ENCODE measurements at places on chromosomes 1 and 21.

DNA sequence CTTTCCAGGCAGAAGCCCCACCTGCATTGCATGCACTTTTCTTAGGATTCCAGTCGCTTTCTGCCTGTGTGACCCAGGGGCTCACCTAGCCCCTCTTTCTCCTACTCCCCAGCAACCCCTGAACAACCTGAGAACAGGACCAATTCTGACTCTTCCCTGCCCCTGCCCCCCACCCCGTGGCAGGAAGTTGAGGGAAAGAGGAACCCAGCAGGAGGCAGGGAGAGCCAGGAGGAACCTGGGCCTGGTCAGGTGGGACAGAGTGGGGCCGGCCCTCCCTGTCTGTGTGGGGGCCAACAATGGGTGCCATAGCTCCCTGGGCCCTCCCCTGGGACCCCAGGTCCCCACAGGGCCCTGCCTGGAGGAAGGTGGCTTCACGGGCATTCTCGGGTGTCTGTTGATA is 6.1 kb downstream of the BMP8A start:
- DNase-seq: no peak

- DNase-seq: no peak
Observed at GRCh38 chr1:51671527-51672325, 54.8 kb downstream of the OSBPL9 start.

DNA sequence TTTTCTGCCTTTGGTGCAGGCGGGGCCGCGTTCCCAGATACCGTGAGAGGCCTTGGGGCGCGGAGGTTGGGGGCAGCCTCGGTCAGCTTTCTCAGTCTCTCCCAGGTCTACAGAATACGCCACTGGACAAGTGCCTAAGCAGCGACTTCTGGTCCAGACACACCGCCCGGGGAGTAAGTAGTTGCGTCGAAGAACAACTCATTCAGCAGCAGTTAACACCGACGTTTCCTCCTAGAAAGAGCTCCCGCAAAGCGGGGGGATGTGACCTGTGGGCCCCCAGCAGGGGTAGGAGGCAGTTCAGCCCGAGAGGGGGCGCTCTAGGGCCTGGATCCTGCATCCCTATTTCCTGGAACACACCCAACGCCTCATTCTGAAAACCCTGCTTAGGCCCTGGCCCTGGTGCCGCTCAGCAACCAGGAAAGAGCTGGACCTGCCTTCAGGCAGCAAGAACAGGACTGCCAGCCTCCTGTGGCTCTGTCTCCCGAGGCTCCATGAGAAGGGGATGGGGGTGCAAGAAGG is 6.5 kb upstream of the BARHL2 start:
- DNase-seq: peak; percentile 97

- no peak for DNase-seq
Observed at GRCh38 chr1:201639391-201639790, 100.5 kb downstream of the NAV1 start.

DNA sequence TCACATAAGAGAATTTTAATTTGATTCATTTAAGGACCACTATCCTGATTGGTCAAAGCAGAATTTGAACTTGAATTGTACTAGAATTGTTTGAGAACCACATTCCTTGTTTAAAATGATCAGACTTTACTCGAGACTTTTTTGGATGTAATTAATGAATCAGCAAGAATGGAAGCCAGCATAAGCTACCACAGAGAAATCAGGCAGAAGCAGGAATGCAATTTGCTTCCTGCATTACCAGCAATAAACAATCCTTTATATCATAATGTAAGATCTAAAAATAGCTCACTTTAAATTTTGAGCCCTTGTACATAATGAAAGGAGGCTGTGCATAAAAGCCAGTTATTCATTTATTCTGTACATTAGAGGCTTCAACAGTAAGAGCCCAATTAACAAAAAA is 119.8 kb upstream of the BACE2 start:
- DNase-seq: no peak

DNA sequence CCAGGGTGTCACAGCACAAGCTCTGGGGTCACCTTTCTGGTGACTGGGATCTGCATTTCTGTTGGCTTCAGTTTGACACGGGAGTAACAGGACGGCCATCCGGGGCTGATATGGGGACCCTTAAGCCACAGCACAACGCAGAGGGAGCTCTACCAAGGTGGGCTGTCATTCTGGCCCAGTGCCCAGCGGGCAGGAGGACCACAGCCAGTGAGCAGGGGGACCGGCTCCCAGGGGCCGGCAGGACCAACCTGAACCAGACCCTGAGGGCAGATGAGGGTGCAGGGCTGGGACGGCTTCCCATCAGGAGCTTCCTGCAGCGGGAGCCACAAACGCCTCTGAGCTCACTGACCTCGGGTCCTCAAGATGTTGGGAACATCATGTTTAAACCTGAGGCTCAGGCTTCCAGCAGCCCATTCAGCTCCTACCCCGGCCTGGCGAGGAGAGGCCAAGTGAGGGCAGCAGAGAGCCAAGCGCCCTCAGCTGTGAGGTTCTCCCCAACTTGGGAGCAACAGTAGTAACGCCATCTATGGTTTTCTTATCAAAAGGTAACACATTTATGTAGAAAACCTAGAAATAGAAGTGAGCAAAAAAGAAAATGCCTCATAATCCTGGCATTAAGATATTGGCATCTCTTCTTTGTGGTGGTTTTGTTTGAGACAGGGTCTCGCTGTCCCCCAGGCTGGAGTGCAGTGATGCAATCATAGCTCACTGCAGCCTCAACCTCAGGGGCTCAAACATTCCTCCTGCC is 26.8 kb downstream of the TMEM201 start:
- DNase-seq: peak; percentile 92

- DNase-seq: no peak
Observed at GRCh38 chr1:26289158-26290059, 9.5 kb downstream of the SH3BGRL3 start.

DNA sequence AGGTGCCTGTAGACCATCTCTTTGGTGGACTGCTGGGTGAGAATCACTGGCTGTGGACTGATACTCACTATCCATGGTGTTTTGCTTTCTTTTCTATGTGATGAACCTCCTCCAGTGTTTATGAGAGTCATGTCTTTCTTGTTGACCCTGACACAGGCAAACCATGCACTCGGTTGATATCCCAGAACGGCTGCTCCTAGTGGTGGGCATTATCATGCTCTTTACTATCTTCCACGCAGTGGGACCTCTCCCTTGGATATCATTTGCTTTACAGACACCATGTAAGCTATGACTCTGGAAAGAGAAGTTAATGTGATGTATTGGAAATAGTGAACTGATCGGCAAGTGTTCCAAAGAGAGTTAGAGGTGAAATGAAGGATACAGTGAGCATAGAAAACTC is 1455.6 kb downstream of the BRINP3 start:
- DNase-seq: no peak

DNA sequence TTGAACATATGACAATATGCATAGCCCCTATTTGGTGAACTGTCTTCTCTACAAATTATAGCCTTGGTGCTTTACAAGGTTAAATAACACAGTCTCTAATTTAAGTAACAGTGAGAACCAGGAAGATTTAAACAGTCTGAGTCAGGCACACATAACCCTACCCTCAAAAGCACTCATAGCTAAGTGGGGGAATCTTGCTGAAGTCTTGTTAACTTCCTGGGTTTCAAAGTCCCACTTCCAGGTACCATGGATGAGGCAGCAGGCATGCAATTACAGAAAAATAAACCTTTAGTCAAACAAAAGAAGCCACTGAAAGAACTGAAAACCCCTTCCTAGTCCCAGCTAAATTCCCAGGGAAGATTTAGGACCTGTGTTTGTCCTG is 147.6 kb downstream of the PBX1 start:
- no peak for DNase-seq

DNA sequence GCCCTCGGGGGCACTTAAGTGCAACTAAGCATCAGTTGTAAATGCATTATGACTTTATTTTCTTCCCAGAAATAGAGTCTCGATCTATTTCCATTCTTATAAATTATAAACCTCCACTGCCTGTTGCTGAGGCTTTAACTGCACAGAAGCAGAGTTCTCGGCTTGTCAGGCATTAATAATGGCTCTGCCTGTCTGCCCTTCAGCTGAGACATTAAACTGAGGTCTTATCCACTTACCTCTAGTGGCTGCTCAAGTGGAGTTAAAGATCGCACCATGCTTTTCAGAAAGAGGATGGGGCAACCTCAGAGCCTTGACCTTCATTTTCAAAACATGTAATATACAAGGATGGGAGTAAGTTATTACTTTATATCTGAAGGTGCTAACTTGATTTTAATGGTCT is 597.6 kb upstream of the PRMT6 start:
- DNase-seq: no peak

- no peak for DNase-seq
Observed at GRCh38 chr1:91335603-91336002, 69.0 kb downstream of the HFM1 start.

GRCh38 chr1:170986901-170987300 is 51.6 kb downstream of the MROH9 start:
- no peak for DNase-seq

DNA sequence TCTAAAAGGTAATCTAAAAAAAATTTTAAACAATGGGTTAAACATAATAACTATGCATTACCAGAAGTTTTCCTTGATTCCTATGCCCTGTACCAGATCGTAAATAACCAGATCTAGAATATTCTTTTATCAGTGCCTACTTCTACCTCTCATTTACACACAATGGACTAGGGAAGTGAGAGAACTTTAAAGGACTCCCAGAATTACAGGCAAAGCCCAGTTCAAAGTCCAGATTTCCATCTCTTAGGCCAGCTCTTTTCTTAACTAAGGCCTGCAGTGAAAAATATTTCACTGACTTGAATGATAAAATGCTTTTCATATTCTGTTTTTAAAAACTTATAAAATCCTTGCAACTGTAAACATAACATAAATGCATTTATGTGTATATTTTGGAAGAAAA is 32.6 kb downstream of the ESRRG start:
- DNase-seq: no peak

DNA sequence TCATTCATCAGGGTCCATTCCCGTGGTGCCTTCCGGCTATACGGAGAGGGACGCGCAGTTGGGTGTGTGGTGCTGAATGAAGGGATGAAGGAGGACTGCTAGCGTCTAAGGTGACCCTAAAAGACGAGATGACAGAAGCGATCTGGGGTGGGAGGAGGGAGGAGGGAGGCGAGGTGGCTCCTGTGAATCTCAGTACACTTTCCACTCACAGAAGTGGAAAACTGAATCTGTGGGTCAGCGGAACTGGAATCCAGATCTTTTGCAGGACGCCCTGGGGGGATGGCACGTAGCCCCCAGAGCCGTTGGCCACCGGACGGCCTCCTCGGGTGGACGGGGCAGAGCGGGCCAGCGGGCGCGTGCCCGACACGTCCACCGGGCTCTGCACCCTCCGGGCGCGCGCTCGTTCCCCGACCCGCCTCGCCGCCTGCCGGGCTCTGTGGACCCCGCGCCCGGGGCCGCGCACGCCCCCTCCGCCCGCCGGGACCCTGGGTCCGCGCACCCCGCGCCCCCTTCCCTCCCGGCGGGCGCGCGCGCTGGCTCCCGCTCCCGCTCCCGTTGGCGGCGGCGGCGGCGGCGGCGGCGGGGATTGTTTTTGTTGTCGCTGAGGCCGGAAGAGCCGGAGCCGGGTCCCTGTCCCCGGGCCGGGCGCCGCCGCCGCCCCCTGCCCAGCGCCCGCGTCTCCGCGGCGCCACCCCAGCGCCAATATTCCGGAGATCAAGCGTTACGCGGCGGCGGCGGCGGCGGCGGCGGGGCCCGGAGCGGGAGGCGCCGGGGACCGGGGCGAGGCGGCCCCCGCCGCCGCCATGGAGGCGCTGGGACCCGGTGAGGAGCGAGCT is at the start of gene AGO4:
Gene AGO4, plus strand, starts transcription at position 403 of the 836 bp plus-strand sequence. Its CDS starts 401 bp downstream, at position 804.
- peak; percentile 82 for DNase-seq

DNA sequence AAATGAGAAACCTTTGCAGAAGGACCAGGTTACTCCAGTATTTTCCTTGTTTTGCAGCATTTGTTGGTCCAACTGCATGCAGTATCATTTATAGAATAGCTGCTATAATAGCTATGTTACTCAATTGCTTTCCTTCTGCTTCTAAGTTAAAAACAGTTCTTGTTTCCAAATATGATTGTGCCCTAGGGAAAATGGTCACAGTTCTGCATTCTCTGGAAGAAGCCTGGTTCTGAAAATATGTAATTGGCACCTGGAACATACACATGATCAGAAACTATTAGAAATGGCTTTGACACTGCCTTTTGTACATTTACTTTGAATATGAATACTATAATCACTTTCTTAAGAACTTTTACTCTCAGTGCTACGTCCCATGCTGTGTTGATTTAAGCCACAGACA is 33.6 kb downstream of the HENMT1 start:
- no peak for DNase-seq

DNA sequence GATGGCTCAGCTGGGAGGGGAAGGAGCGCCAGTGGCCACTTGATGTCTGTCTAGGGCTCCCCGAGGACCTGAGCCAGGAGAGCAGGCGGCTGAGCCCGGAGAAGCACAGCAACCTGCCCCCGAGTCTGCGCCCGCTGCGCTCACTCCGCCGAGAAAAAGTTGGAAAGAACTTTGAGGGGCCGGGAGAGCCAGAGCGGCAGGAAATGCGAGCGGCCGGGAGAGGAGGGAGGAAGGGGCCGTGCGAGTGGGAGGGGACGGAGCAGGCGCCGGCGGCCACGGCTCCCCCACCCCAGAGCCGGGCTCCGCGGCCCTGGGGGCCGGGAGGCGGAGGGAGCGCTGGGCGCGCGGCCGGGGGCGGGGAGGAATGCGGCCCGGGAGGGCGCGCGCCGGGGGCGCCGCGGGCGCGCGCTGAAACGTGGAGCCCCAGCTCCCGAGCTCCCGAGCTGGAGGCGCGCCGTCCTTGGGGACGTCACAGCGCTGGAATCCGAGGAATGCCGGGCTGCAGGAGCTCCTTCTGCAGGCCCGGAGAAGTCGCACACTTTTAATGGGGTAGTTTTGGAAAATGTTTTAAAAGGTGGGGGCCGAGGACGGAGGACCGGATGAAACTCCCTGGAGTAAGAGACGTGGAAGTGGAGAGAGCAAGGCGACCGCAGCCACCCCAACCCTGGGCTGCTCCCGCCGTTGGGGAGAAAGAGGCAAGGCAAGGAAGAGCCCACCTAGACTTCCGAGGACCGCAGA is at the start of gene PTPN14:
Gene PTPN14, minus strand, starts transcription at position 167 of the 738 bp plus-strand sequence. CDS start 86,799 bp downstream, outside the sequence.
- peak; percentile 95 for DNase-seq

DNA sequence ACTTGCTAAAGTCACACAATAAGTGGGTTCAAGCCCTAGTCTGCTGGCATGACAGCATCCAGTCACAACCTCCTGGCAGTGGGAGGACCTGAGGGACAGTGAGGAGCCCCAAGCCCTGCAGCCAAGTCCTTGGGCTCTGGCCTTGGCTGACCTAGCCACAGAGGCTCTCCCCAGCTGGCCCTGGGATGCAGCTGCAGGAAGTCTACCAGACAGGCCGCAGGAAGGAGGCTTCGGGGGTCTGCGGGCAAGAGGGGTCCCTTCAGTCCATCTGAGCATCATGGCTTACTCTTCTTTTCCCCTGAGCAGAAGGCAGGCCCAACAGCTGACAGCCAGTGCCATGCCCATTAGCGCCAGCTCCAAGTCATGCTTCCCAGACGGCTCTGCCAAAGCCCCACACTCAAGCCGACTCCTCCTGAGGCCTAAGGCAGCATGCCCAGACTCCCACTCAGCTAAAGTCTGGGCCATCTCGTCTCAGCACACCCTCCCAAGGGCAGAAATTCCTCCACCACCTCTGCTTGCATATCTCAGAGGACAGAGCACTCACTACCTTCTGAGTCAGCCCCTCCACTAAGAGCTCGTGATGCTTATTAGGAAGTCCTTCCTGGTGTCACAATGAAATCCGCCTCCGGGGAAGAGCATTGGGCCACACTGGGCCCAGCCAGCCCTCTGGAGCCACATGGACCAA is 20.1 kb downstream of the SLC1A7 start:
- no peak for DNase-seq

GRCh38 chr1:181986907-181987305 is 74.6 kb downstream of the ZNF648 start:
- no peak for DNase-seq

- no peak for DNase-seq
Observed at GRCh38 chr1:67589519-67590233, 95.3 kb upstream of the GADD45A start.

- DNase-seq: no peak
Observed at GRCh38 chr1:170634824-170635410, 29.0 kb upstream of the PRRX1 start.

Data from endodermal cell (in vitro differentiated cells).